ENCODE measurements at places on chromosomes 2 and 18.

DNA sequence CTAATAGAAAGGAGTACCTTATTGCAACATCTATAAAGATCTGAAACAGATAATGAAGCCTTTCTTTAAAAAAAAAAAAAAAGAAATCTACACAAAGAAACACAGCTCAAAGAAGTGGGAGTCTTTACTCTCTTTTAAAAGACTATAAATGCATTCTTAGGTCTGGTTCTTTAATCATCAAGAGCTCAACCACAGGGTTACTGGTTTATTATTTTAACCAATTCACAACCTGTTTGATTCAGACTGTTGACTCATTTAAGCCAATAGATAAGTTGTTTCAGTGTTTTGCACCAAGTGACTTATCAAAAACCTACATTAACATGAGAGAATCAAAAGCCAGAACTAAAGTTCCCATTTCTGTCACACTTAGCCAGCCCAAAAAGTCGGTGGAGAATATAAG, 93.1 kb downstream of the TCF4 start:
- no peak for DNase-seq

- DNase-seq = no peak
Observed at GRCh38 chr18:5152343-5153020, 44.6 kb downstream of the AKAIN1 start.

- DNase-seq = no peak
Observed at GRCh38 chr2:194723446-194723845, 933.6 kb upstream of the SLC39A10 start.

GRCh38 chr2:73985308-73986084, 786 bp downstream of the TET3 start:
- DNase-seq = peak; percentile 74

DNA sequence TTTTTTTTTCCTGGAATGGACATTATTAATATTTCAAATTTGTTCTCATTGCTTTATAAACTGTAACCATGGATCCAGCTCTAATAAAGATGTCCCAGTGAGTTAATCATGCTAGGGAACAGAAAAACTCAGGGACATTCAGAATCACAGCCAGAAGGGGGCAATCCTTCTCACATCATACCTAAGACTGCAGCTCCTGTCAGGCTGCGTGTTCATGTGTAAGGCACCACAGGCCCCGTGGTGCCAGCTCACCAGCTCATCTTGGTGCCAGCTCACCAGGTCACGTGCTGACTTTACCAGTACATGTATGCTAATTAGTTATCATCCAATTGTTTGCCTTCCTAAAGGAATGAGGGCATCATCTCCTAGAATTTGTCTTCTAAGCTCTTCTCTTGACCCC, 84.7 kb upstream of the NEDD4L start:
- no peak for DNase-seq

DNA sequence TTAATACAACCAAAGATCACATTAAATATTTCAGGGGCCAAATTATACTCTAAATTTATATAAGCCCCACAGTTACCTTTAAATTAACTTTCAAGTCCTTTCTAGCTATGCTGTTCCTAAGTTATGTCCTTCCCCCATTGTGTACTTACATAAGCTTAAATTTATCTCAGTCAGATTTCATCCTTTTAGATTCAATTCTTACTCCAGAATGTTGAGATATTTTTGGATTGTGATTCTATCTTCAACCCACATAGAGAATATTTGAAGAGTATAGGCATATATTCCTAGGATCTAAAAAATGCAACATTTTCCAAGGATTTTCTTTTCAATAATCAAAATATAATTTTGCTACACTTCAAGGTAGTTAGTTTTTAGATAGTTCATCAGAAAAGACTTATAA, 242.8 kb downstream of the KCNE4 start:
- DNase-seq = no peak

DNA sequence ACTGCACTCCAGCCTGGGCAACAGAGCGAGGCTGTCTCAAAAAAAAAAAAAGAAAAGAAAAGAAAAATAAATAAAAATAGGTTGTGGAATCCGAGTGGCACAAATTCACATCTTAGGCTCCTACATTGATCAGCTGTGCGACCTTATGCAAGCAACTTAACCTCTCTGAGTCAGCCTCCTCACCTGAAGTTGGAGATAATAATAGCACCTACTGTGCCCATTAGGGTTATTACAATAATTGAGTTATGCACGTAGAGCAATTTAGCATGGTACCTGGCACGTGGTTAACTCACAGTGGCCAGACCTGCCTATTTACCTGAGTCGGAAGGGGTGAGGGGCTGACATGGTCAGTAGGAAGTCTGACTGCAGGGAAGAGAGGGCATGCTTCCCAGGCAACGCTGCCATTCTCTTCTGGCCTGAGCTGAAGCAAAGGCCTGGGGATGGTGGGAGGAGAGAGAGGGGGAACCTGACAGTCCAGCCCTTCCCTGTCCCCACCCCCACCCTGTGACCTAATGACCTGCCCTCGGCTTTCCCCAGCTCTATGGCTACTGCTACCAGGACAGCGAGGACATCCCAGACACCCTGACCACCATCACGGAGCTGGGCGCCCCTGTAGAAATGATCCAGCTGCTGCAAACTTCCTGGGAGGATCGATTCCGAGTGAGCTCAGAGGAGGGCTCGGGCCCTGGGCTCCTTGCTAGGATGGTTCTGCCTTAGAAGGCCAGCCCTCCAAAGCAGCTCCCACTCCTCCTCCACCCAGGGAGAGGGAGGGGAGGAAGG, 5.1 kb downstream of the PKDCC start:
- no peak for DNase-seq

- DNase-seq = peak; percentile 76
Observed at GRCh38 chr2:26469092-26469710, 8.7 kb downstream of the OTOF start.

DNA sequence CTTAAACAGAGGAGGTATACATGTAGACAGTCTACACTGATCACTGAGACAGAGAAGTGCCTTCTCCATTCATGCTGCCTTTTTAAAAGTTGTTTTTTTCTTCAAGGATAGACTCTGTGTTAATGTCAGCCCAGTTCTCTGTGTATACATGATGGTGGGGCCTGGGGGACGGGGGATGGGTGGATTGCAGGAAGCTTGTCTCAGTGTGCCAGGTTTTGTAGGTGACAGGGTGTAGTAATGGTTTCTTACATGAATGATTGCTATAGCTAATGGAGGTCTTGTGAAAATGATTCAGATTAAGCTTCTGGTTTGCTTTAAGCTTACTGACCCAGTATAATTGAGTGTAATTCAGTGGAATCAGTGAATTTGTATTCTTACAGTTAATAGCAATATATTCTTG, 423.6 kb downstream of the PTPRM start:
- no peak for DNase-seq

GRCh38 chr18:57542812-57543427, 43.6 kb downstream of the FECH start:
- no peak for DNase-seq

DNA sequence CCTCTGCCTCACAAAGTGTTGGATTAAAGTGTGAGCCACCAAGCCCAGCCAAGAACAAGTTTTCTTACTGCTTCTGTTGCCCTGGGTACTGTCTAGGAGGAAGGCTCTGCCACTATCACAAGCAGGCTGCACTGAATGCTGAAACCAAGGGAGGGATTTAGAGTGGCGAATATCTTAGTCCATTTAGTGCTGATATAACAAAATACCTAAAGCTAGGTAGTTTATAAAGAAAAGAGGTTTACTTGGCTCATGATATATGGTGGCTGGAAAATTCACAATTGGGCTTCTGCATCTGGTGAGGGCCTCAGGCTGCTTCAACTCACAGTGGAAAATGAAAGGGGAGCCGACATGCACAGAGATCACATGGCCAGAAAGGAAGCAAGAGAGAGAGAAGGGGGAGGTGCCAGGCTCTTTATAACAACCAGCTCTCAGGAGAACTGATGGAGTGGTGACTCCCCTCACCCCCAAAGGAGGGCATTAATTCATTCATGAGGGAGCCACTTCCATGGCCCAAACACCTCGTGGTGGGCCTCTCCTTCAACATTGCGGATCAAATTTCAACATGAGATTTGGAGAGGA, 146.0 kb upstream of the SERPINE2 start:
- no peak for DNase-seq

DNA sequence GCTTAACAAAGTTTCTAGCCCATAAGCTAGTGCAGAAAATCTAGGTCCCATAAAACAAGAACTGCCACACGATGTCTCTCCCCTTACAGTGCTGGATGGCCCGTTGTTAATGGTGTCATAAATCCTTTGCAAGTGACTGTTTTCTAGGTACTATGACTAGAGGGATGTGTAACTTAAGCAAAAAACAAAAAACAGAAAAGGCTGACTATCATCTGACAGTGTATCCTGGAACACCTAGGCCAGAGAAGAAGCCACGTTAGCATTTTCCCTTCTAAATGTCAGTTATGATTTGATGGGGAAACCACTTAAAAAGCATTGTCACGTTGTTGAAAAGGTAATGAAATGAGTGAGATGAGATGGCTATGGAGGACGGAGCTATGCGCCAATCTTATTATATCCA, 2.4 kb downstream of the CASP8 start:
- DNase-seq = no peak

DNA sequence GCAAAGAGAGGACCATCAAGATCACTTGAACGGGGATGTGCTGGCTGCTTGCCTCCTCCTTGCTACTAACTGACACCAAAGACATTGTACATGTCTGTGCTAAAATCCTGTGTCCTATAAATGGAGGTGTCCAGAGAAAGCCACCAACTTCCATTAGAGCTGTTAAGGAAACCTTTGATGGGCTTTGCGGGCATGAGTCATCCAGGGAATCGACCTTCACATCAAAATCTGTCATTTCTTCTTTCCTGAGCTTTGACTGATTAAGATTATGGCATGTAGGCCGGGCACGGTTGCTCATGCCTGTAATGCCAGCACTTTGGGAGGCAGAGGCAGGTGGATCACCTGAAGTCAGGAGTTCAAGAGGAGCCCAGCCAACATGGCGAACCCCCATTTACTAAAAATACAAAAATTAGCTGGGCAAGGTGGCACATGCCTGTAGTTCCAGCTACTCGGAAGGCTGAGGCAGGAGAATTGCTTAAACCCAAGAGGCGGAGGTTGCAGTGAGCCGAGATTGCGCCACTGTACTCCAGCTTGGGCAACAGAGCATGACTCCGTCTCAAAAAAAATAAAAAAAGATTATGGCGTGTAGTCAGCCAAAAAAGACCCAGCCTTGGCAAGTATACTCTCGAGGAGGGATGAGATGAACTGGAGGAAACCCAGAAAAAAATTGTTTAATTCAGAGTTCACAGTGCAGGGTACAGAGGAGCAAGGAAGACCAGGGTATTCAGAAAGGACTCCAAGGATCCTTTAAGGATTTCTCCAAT, 115.8 kb downstream of the CABLES1 start:
- DNase-seq = no peak

GRCh38 chr18:64203295-64203694, 54.4 kb upstream of the LINC00305 start:
- DNase-seq = no peak

DNA sequence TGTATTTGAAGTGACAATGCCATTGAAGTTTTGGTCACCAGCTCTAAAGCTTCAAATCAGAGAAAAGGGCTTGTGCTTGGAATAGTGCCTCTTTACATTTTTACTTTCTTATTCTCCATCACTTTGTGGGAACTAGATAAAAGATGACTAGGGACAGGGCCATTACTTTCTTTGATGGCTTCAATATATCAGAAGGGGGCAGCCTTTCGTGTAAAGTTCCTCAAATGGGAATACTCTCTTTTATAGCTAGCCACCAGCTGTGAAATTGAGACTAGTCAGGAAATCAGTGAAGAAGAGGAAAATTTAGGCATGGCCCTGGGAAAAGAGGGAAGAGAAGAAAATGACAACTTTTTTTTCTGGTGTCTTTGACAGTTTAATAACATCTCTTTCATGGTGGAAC, 242.5 kb downstream of the DCC start:
- DNase-seq = no peak

- peak; percentile 28 for DNase-seq
Observed at GRCh38 chr18:41745166-41746049, 209.6 kb upstream of the PIK3C3 start.

GRCh38 chr2:240147911-240148587, 7.6 kb upstream of the OTOS start:
- no peak for DNase-seq

- no peak for DNase-seq
Observed at GRCh38 chr2:119402645-119403560, 28.8 kb upstream of the TMEM37 start.

DNA sequence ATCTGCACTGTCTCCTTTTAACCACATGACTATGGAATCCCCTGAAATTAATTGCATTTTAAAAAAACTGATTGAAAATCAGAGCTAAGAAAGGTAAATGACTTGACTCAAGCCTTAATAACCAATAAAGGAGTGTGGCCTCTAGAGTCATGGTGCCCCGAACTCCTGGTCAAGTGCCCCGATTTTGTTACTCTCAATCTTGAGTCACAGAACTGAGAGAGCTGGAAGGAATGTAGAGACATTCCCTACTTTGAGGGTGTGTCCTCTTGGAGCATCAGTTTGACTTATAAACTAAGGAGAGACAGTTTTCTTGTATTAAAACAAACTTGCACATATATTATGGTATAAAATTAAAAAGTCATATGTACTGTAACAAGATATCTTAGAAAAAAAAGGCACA, 2.4 kb downstream of the WDR43 start:
- DNase-seq = no peak

DNA sequence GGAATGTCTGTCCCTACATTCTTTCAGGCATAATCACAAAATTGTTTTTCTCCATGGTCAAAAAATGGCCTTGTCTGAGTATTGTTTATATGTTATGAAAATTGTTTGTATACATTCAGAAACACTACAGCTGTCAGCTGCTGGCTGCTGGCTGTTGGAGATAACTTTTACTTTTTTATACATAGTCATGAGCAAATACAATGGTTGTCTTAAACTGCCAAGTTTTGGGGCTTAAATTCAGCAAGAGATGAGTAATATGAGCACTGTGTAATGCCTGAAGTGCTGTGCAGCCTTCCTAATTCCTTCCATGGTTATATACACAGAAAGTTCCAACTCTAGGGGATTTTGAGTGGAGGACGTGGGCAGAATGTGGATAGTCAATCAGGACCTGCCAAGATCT, 168.9 kb upstream of the RMP24 start:
- no peak for DNase-seq

- DNase-seq = no peak
Observed at GRCh38 chr2:98390571-98391476, 44.6 kb downstream of the CNGA3 start.

DNA sequence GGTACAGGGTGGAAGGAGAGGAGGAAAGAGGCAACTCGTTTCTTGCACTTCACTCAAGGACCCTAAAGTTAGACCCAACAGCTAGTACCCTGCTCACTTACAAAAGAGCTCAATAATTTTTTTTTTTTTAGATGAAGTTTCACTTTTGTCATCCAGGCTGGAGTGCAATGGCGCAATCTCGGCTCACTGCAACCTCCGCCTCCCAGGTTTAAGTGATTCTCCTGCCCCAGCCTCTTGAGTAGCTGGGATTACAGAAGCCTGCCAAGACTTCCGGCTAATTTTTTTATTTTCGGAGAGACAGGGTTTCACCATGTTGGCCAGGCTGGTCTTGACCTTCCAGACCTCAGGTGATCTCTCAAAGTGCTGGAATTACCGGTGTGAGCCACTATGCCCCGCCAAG, 4.1 kb downstream of the ASB3 start:
- no peak for DNase-seq
